Muscle of back (tissue), 13 donors: ENCODE measurements at places on chromosomes 1 and 21. TPM values are rescaled to one million over a fixed set of nuclear protein-coding genes. Genes with fewer than 3 reads are reported as not detected.

TTC22 gene
- 0.31 TPM for polyA plus RNA-seq

DYRK3 gene
- 4.3 TPM for polyA plus RNA-seq

CRNN gene
- not detected for polyA plus RNA-seq

MAD2L2 gene
- polyA plus RNA-seq: 28.1 TPM

KPRP gene
- not detected for polyA plus RNA-seq

C1orf226 gene
- 1.1 TPM for polyA plus RNA-seq
